ENCODE measurements at places on chromosomes 4 and X.

- no peak for DNase-seq
Observed at GRCh38 chr4:189364032-189364449, 576.6 kb upstream of the FRG1 start.

DNA sequence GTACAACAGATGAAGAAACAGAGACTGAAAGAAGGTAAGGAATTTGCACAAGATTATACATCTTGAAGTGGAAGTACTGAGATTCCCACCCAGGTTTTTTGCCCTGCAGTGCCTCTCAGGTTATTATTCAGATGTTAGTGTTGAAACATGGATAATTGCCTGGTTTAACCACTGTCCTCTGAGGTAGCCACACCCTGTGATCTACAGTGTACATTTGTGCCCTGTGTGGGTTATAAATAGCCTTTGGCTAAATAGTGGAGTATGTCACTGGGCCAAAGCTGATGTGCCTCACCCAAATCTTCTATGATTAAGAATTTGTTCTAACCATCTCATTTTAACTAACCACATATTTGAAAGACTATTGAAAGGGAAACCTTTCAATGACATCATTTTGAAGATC is 5.4 kb upstream of the ASB5 start:
- DNase-seq: peak; percentile 57

DNA sequence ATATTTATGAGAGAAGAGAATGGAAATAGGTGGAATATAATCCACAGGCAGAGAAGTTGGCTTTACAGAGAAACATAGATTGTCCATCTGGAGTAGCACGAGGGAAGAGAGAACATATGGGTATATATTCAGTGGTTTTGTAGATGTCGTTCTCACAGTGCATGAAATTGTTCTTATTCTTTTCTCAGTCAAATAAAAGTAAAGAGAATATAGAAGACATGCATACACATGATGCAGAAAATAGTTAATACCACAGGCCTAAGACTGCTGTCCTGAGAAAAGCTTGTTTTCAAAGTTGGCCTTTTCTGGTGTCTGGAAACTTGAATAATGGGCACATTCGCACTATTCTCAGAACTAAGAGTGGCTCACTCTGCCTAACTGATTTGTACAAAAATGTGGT is 378.1 kb downstream of the GABRG1 start:
- no peak for DNase-seq

DNA sequence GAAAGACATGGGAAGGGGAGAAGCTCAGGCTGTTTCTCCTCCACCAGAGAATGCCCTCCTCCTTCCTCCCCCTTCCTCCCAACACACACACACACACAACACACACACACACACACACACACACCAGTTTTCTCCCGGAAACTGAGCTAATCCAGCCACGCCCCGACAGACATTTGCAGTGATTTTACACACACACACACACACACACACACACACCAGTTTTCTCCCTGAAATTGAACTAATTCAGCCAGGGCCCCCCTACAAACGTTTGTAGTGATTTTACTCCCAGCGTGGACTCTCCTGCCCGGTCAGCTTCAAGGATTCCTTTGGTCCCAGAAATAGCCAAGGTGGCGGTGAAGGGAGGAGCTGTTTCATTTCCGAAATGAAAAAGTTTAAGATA is 32.9 kb upstream of the STX18 start:
- peak; percentile 62 for DNase-seq

DNA sequence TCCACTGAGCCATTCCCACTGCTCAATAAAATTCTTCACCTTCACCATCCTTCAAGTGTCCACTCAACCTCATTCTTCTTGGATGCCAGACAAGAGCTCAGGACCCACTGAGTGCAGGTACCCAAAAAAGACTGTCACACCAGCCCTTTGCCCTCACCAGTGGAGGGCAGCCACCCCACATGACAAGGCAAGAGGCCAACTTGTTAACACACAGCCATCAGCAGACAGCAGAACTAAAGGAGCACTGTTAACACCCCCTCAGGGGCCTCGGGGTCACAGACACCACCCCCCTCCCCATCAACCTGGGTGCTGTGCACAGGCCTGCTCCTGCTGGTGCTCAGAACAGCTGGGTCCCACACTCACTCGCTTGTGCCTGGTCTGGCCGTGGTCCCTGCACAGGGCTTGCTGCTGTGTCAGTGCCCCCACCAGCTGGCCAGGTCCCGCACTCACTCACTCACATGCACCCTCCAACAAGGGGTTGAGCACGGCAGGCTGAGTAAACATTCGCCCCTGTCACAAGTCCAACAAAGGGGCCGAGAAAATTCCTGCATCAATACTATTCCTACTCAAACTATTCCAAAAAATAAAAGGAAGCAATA is 54.1 kb downstream of the ATRX start:
- no peak for DNase-seq

DNA sequence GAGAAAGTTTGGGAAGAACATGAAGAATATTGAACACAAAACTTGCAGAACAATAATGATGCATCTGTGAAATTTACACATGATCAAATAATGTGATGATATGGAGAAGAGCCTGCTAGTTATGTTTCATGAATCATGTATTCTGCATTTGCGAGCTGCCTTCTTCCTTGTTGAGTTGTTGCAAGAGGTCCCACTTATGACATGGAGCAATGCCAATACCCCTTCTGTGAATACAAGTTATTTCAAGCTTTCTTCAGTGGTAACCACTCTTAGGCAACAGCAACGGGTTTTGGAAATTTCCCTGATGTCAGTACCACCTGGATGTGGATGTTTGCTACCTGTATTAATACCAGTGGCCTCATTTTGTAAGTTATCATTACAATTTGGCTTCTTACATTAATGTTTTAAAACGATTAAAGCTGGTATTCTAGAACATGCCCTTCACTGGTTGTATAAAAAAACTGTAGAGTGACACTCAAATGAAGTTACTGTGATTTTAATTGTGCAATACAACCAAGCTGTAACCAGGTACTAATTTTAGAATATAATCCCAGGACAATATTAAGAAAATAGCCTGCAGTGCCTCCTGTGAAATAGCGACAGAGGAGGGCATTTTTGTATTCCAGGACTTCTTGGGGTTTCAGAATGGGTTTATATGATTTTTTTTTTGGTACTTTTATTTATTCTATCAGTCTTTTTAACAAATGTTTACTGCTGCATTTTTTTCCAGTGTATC is 25.3 kb downstream of the IQCM start:
- no peak for DNase-seq

- DNase-seq: peak; percentile 17
Observed at GRCh38 chrX:46251755-46252154, 293.5 kb downstream of the ZNF674 start.

- DNase-seq: no peak
Observed at GRCh38 chrX:2921750-2922149, 7.4 kb downstream of the ARSD start.

Measured in AG08395 (cell line).